ENCODE measurements at places on chromosomes 3 and 15.

GRCh38 chr3:86743233-86743632 is 247.7 kb downstream of the VGLL3 start:
- DNase-seq = no peak

DNA sequence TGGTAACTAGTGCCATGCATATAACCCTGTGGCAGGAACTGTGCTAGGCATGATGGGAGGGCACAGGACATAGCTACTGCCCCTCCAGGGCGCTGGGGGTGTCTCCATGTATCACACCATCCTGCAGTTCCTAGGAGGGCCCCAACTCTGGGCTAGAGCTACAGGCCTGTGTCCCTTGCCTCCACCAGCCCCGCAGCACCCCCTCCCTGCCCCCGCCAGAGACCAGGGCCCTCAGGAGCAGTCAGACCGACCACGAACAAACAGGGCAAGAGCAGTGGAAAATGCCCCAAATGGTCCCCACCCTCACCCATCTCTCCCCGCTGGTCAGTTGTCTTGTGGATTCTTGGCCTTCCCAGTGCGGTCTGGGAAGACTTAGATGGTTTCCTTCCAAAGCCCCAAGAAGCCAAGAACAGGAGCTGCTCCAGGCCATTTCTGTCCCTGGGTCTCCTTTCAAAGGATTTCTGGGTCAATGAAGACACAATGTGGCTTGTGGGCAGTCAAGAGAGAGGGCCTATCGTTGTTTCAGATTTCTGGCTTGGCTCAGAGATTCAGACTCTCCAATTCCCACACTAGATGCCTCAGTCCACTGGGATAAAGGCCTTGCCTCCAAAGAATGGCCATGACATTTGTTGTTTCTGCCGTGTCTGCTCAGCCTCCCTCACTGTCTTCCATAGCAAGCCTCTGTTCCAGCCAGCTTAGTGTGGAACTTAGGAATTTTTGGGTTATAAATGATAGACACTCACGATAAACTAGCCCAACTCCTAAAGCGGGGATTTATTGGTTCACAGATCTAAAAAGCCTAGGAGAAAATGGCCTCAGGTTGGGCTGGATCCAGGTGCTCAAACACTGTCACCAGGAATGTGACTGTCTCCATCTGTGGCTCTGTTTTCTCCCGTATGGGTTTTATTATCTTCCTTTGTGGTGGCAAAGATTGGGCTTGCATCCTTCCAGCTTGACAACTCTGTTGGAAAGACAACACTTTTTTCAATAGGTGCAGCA is 80.6 kb downstream of the LSM3 start:
- DNase-seq = no peak

- DNase-seq = no peak
Observed at GRCh38 chr3:69392415-69392814, 6.5 kb upstream of the FRMD4B start.

DNA sequence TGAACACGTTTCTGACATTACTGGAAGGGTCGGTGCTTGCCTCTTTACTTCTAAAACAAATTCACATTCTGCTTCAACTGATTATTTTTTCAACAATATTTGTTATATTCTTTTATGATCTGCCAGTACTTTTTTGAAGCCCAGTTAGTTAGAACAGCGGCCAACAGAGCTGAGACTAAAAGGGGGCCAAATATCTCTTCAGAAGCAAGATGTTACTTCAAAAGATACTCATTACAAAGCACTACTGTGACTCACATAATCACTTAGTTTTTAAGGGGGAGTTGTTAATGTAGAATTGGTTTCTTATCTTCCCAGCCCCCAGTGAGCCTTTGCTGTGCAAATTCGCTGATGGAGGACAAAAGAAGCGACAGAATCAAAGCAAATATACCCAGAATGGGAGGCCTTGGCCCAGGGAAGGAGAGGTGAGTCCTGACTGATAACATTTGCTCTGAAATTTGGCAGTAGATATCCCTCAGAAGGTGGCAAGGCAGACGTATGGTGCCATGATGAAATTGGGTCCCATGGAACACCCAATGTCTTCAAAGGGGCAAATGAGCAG is 587.8 kb downstream of the RBMS3 start:
- no peak for DNase-seq

DNA sequence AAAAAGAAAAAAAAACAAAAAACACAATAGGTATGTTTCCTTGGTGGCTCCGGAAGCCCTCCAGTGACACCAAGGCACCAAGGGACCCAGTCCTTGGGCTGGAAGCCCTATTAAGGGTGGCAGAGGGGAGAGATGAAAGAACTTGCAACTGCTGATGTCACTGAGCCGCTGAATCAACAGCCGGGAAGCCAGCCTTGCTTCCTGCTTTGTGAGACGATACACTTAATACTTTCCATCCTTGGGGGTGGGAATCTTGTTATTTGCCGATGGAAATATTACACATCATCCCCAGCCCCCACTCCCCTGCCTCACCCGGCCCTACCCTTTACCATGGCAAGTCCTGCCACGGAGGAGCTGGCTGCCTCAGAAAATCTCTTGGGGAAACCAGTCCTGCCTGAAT is 5.6 kb upstream of the ISLR2 start:
- no peak for DNase-seq

DNA sequence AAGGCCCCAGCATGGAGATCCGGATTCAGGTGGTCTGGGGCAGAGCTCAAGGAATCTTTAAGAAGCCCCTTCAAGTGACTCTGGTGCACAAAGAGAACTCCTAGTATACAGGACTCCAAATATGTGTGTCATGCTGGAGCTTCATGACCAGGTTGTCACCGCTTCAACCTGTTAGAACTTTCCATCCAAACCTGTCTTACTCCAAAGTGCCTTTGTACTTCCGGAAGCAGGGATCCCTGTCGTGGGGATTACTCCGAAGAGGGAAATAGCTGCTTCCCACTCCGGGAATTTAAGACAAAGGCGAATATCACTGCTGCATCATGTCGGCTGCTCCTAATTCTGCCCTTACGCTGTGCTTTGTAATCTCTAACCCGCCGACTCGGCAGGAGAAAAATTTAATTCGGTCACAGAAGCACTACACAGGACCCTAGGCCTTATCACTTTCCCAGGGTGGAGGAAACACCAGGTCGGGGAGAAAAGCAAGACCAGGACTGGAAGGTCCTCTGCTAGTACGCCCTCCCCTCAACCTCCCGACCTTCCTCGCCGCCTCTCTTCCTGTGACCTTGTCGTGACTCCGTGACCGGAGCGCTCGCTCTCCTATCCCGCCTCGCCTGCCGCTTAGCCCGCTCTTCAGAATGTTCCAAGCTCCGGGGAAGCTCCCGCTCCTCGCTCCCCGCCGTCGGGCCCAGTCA is 730 bp downstream of the HIGD1A start:
- peak; percentile 26 for DNase-seq
